ENCODE measurements at places on chromosomes 1 and 21.

DNA sequence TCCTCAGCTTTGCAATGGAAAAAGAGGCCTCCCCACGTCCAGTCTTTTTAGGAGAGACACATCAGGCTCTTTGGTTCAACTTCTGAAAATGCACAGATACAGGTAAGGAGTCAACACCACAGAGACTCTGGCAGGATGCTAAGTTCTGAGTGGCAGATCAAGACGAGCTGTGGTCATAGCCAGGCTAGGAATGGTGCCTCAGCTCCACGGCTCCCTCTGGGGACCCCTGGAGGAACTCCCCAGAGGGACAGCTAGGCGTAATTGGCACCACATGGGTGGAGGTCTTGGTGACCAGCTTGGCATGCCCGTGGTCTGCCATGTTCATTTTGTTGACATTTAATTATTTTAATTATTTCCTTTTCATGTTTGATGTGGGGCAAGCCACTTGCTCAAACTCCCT lies 206.1 kb downstream of the KAZN start:
- no peak for DNase-seq

GRCh38 chr21:35565204-35565611 lies 495.1 kb downstream of the SETD4 start:
- DNase-seq, result peak; percentile 30

GRCh38 chr1:112454316-112454715 lies 54.4 kb upstream of the WNT2B start:
- no peak for DNase-seq

DNA sequence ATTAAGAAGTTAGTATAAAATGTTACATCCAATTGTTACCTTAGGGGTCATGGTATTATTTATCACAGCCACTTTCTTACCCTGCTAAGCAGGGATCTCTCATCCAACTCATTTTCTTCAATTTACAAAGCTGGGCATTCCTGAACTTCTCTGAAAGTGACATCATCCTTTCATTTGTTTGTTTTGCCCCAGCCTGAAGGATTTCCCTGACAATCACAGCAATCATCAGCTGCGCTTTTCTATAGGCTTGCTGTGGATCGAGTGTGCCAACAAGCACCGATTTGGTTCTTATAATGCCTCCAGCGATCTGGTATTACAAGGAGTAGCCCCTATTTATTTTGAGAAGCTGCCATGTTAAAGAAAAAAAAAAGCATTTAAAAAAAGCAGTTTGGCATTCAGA lies 240.2 kb downstream of the USH2A start:
- DNase-seq, result no peak

GRCh38 chr1:59549066-59549837 lies 252.4 kb downstream of the FGGY start:
- DNase-seq, result no peak

GRCh38 chr1:28836421-28836956 lies 24.5 kb downstream of the OPRD1 start:
- DNase-seq, result no peak

- DNase-seq, result no peak
These were observed 1503.0 kb downstream of the KCNT2 start for GRCh38 chr1:195105281-195105680.

DNA sequence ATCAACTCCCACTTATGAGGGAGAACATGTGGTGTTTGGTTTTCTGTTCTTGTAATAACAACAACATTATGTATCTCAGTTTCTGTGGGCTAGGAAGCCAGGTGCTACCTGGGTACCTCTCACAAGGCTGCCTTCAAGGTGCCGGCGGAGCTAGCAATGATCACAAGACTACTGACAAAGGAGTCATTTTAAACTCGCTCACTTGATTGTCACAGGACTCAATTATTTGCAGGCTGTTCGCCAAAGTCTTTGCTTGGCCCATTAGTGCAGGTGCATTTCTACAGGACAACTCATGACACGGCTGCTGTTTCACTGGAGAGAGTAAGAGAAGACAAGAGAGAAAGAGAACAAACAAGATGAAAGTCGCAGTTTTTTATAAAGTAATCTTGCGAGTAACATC lies 1237.4 kb upstream of the TMPRSS15 start:
- no peak for DNase-seq

GRCh38 chr1:165858967-165859845 lies 31.8 kb downstream of the UCK2 start:
- no peak for DNase-seq

GRCh38 chr21:17492415-17493168 lies 20.3 kb upstream of the CXADR start:
- peak; percentile 11 for DNase-seq

DNA sequence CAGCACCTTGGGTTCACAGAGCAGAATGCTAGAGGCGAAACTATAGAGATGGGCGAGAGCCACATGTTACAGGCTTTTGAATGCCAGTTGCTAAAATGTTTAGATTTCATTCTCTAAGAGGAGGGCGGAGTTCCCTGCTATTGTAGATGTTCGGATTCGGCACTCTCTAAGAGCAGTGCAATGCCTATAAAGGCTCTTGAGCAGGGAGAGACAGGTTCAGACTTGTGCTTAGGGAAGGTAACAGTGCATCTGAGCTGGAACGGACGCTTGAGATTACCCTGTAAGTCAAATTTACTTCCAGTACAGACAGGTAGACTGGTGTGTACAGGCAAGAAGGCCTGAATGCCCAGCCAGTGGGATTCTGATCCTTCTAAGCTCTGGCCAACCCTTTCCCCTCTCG lies 15.3 kb downstream of the LURAP1 start:
- DNase-seq, result no peak

GRCh38 chr1:3911981-3912808 lies 12.1 kb upstream of the C1orf174 start:
- DNase-seq, result no peak

- DNase-seq, result no peak
These were observed 71.3 kb upstream of the FBXO28 start for GRCh38 chr1:224042557-224043118.

DNA sequence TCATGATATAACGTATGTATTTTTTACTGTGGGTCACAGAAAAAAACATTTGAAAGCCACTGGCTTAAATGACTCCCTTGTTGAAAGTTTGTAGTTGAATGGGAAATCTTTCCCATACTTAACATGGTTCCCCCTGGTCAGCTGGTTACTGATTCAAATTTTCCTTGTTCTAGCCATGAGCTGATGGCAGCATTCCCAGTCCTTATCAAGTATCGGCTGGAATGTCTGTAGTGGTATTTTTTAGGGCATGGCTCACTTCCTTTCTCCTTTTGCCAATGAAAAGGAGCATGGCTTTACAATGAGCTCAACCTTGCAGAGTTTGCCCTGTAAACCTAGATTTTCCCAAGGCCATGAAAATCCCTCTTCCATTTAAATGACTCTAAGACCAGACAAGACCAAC lies 55.7 kb downstream of the GIPC2 start:
- no peak for DNase-seq

- no peak for DNase-seq
These were observed 3.8 kb upstream of the KRTAP19-8 start for GRCh38 chr21:31042080-31042464.

DNA sequence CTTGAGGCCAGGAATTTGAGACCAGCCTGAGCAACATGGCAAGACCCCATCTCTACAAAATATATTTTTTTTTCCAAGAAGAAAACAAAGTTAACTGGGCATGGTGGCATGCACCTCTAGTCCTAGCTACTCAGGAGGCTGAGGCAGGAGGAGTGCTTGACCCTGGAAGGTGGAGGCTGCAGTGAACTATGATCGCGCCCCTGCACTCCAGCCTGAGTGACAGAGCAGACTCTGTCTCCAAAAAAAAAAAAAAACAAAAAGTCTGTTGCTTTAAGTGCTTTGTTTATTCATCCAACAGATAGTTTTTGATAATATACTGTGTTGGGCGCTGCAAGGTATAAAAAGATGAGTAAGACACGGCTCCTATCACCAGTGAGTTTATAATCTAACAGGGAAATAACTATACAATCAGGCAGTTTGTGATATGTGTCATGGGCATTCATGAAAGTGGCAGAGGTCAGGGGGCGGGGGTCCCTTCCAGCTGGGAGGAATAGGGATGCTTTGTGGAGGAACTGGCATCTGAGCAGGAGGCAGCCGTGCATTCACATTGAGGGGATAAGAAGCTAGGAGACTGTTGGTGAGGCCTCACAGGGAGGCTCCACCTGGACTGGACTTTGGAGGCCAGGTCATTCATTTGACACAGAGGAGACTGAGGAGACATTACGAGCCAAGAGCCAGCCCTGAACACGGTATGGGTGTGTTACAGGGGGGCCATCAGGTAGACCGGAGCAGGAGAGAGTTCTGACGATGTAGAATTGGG lies 67.3 kb upstream of the ERRFI1 start:
- no peak for DNase-seq

- DNase-seq, result no peak
These were observed 314.7 kb downstream of the AMY1C start for GRCh38 chr1:104064399-104064798.

GRCh38 chr1:195054217-195054687 lies 1554.0 kb downstream of the KCNT2 start:
- DNase-seq, result no peak

GRCh38 chr1:43957407-43958040 lies 10.8 kb downstream of the IPO13 start:
- no peak for DNase-seq

DNA sequence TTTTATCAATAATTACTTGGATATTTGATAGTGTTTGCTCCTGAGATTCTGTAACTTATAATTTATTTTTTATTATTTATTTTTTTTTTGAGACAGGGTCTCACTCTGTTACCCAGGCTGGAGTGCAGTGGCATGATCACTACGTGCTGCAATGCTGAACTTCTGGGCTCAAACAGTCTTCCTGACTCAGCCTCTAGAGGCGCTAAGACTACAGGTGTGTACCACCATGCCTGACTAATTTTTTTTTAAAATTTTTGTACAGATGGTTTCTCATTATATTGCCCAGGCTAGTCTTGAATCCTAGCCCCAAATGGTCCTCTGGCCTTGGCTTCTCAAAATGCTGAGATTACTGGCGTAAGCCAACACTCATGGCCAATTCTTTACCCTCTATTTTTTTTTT lies 845.5 kb upstream of the ADGRL4 start:
- no peak for DNase-seq

GRCh38 chr1:89525169-89525855 lies 683 bp downstream of the LRRC8B start:
- DNase-seq, result peak; percentile 90

DNA sequence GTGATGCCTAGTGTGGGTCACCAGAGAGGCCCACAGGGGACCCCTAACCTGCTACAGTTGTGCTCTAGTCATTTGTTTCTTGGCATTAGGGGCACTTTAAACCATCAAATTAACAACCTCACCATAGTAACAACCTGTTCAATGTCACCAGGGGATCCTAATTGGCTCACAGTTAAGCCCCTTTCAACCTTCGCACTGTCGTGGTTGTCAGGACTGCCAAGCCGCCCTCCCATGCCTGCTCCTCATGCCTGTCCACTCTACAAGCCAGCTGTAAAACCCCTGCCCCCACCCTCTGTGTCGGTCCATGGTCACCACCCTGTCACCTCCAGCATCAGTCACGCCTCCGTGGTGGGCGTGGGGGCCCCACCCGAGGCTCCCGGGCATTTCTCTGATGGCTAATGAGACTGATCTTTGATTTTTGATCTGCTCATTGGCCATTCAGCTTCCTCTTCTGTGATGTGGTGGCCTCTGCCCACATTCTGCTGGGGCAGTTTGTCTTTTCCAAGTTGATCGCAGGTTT lies 96.6 kb downstream of the WDR4 start:
- no peak for DNase-seq

GRCh38 chr1:15151871-15152270 lies 1.7 kb upstream of the TMEM51 start:
- no peak for DNase-seq

- DNase-seq, result no peak
These were observed 100.7 kb downstream of the BARHL2 start for GRCh38 chr1:90616395-90616794.

GRCh38 chr1:241635556-241636152 lies 4.5 kb downstream of the CHML start:
- no peak for DNase-seq

- no peak for DNase-seq
These were observed 198.0 kb downstream of the GRIK3 start for GRCh38 chr1:36836196-36836883.

DNA sequence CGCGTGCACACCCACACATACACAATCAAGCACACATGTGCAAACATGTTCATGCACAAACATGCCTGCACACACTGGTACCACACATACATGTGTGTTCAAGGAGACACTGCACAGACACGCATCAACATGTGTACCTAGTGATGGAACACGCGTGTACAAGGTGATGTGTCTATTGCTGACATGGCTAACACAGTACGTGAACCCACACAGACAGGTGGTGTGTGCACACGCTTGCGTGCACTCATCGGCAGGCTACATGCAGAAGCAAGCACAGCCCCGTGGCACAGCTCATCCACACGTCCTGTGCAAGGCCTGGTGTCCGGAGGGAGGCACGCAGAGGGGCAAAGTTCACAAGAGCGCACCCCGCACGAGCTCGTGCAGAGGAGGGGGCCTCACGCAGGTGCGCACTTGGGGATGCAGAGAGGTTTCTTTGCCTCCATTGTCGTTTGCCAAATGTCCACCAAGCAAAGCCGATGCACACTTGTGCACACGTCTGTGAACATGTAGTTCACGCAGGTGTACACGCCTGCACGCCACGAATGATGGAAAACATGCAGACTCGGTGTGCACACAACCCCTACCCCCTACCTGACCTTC lies 969 bp downstream of the ACAP3 start:
- no peak for DNase-seq

- DNase-seq, result peak; percentile 97
These were observed at the start of gene COA7 for GRCh38 chr1:52697795-52698674. Gene COA7 (minus strand): TSS chr1:52698347. CDS start chr1:52698326, 21 bp downstream.

- DNase-seq, result no peak
These were observed 47.0 kb downstream of the F5 start for GRCh38 chr1:169538998-169539871.

GRCh38 chr1:80531182-80531581 lies 1269.6 kb upstream of the ADGRL2 start:
- no peak for DNase-seq

- no peak for DNase-seq
These were observed 911 bp downstream of the LMO4 start for GRCh38 chr1:87329526-87330056.

DNA sequence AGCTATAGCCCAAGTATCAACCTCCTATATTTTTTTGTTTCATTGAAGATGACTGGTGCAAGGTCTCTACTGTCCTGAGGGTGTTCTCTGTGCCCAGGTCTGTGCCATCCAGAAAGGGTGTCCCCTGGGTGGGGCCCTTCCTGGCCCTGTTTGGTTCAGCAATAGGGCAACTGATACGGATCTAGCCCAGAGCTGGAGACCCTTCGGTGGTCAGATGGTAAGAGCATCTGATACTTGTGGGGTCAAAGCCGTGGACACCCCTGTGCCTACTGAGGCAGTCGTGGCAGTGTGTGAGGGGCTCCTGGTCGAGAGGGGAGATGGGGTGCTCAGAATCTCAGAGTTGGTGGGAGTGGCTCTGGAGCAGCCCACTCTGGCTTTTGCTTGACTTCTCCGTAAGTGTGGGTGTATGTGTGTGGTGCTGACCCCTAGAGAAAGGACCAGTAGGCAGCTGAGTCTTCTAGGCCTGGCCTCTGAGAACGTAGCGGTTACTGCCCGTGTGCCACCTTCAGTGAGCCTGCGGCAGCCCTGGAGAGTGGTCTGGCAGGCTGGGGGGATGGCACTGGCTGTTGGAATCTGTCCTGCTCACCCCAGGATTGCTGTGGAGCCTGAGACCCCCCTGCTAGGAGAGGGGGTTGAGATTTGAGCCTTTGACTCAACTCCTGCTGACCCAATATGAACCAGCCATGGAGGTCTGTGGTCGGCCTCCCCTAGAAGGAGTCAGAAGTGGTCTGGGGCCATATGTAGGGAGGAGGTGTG lies 2.7 kb downstream of the AMPD2 start:
- DNase-seq, result peak; percentile 9
